ENCODE measurements at places on chromosomes 1 and 21. TPM values are rescaled to one million over a fixed set of nuclear protein-coding genes. Genes with fewer than 3 reads are reported as not detected.

SYCP1 gene
- not detected for total RNA-seq

MROH9 gene
- not detected for total RNA-seq

DCST1 gene
- total RNA-seq: not detected

MTARC1 gene
- total RNA-seq: 0.74 TPM

HES3 gene
- not detected for total RNA-seq

RPTN gene
- total RNA-seq: not detected

LIPI gene
- total RNA-seq: not detected

TNFRSF4 gene
- 0.62 TPM for total RNA-seq

NBPF26 gene
- 22.9 TPM for total RNA-seq

DNAJC6 gene
- 4.0 TPM for total RNA-seq

NT5C1A gene
- not detected for total RNA-seq

FAM151A gene
- not detected for total RNA-seq

C1orf52 gene
- 51.6 TPM for total RNA-seq

ITLN2 gene
- not detected for total RNA-seq

GBP2 gene
- 3.0 TPM for total RNA-seq

HSD3B2 gene
- total RNA-seq: 1.2 TPM

KRTAP10-10 gene
- total RNA-seq: not detected

DFFB gene
- 3.0 TPM for total RNA-seq

CYP2J2 gene
- total RNA-seq: not detected

SRP9 gene
- total RNA-seq: 282 TPM

RUNX3 gene
- 0.10 TPM for total RNA-seq

TMEM269 gene
- 0.13 TPM for total RNA-seq

C1QTNF12 gene
- 41.4 TPM for total RNA-seq

ZRANB2 gene
- total RNA-seq: 64.9 TPM

ADAMTS5 gene
- 0.05 TPM for total RNA-seq

LCE1C gene
- total RNA-seq: not detected

FLG gene
- total RNA-seq: not detected

SLC6A17 gene
- 5.7 TPM for total RNA-seq

MAP3K21 gene
- 3.1 TPM for total RNA-seq

FNDC10 gene
- total RNA-seq: 16.2 TPM

GTF2B gene
- total RNA-seq: 27.0 TPM

NBPF12 gene
- total RNA-seq: 10.3 TPM

LEPR gene
- total RNA-seq: 3.0 TPM

FTCD gene
- 0.21 TPM for total RNA-seq

CLDN19 gene
- total RNA-seq: 0.05 TPM

GBP6 gene
- not detected for total RNA-seq

DNALI1 gene
- total RNA-seq: 0.36 TPM

PINK1 gene
- total RNA-seq: 32.1 TPM

MINDY1 gene
- 15.8 TPM for total RNA-seq

SELL gene
- 0.31 TPM for total RNA-seq

DNAJB4 gene
- 14.9 TPM for total RNA-seq

PTGFR gene
- total RNA-seq: not detected

Measured in Panc1 (cell line).